Inflammatory macrophage treated with lipopolysaccharide for 1 hour (primary cell): ENCODE measurements at places on chromosomes 3 and 15.

GRCh38 chr3:185750015-185750414 is 74.8 kb downstream of the IGF2BP2 start:
- DNase-seq = no peak

DNA sequence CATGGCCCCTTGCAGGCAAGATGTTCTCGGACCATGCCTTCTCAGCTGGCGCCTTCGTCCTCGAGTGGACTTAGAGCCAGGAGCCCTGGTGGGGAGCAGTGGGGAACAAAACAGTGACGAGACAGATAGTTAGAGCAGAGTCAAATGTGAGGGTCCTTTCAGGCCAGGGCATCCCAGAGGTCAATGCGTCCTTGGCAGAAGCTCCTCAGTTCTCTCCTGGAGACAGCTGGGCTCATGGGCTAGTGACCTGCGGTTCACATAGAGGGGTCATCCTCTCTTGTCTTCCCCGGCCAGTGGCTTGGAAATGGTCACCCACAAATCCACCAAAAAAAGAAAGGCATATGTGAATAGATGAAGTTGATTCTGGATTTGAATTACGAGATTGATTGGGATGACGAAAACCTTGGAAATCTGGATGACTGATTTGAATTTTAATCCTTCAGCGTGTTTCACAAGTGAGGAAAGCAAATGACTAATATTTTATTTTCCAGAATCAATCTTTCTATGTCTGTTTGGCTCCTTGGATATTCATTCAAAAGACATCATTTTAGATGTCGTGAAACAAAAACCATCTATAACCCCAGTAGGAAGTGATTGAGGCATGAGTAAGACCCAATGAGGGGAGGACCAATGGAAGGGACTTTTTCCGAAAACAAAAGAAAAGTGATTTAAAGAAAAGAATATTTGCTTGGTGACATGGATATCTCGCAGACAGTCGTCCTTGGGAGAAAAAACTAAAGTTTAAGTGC is 84.5 kb downstream of the ASB7 start:
- no peak for DNase-seq

DNA sequence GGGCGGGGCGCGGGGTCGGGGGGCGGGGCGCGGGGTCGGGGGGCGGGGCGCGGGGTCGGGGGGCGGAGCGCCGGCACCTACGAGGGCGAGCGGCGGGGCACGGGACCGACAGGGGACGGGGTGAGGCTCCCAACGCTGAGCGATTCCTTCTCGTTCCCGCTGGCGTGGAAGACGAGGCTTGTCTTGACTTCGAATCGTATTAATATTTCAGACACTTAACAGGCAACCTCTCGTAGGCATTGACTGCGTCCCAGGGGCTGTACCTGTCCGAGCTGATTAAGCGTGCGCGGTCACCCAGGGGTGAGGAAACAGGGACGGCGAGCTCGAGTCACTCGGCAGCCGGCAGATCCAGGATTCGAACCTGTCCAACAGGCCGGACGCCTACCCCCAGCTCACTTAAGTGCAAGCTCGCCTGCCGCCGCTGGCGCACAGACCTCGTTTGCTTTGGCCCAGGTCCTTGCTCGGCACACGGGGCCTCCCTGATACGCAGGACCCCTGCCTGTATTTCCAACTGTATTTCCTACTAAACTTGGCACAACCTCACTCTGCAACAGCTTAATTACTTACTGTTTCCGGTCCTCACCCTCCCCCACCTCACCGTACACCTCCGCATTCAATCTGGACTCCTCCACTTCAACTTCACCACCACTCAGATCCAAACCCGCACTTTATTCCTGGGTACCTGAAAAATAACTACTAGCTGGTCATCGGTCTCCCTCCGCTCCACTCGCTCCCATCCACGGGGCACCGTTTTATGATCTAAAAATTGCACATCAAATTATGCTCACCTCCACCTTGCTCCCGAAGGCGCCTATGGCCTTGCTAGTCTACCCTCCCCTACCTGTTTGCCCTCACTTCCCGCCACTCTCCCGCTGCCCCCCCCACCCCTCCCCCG is 722 bp upstream of the ZXDC start:
- no peak for DNase-seq

GRCh38 chr15:41583795-41584194 is 24.8 kb downstream of the TYRO3 start:
- no peak for DNase-seq

- no peak for DNase-seq
Measured at GRCh38 chr3:43448098-43448497, 161.8 kb downstream of the SNRK start.

GRCh38 chr15:101206176-101206591 is 45.7 kb downstream of the CHSY1 start:
- DNase-seq = peak; percentile 55

DNA sequence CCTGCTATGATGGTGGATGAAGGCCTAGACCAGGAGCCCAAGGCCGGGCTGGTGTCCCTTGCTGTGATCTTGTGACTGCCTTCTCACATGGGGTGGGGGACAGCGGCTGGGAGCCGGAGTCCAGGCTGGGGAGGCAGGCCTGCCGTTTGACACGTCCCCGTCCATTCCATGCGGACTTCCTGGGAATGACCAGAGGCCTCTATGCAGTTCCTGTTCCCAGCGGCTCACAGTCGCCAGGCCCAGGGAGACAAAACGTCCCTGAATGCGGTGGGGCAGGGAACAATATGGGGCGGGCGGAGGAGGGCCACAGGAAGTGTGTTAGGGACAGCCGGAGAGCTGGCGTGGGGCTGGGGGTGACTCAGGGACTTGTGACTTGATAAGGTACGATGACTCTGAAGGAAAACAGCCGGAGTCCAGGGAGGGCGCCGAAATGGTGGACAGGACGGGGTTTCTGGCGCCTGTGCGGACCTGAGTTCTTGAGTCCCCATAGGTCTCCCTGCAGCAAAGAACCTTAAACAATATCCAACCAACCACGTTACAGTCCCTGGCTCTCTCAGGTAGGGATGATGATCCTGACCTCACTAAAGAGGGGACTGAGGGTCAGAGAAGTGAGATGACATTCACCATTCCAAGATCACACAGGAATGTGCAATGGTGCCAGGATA is 40.5 kb upstream of the SMAD6 start:
- no peak for DNase-seq

DNA sequence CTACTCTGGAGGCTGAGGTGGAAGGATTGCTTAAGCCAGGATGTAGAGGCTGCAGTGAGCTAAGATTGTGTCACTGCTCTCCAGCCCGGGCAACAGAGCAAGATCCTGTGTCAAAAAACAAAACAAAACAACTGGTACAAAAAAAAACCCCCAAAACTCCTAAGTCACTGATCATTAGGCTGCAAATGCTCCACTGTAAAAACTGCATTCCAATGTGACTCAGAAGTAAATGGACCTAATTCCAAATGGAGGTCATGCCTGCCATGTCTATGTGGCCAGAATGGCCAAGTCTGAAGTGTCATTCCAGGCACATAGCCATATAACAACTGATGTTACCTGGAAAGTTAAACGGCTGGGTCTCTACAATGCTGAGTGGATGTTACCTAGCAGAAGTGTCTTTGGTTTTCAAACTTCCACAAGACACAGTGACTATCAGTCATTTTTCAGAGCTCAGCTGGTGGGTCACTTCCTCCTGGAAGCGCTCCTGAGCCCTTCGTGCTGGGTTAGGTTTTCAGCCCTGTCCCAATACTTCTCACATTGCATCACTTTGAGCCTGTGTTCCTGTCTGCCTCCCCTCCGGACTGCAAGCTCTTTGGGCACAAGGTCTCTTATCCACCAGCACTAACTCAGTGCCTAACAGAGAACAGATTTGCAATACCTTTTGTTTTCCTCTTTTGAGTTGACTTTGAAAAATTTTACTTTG is 10.6 kb downstream of the FSTL1 start:
- DNase-seq = no peak

DNA sequence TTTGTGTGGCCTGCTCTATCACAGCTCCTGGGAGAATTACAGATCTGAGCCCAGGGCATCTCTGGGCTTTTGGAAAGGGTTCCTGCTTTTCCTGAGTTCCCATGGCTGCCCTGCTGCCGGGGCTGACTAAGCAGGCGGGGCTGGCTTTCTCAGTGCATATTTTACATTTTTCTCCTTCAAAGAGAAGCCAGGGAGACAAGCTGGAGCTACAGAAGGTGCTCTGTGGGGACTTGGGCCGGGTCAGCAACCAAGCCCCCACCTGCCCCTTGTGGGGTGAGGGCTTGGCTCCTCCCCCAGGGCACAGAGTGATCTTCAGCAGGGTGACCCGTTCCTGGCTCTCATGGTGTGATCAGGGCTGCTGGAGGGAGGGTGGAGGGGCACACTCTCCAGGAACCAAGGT is 17.4 kb downstream of the ABTB1 start:
- DNase-seq = no peak
